ENCODE measurements at places on chromosomes 4 and X.

DNA sequence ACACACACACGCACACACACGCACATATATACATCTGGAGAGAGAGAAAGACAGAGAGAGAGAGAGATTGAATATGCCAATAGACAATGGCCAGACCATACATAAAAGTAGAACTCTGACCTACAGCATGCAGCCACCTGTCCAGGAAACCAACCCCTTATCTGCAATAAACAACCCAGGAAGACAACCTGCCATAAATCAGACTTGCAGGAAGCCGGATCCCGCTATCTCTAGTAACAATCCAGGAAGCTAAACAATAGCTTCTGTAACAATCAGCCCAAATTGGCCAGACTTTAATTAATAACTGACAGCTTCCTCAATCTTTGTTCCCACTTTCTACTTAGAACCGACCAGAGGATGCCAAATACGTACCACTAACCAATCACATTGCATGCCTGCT, 173.2 kb downstream of the LDB2 start:
- DNase-seq = no peak

DNA sequence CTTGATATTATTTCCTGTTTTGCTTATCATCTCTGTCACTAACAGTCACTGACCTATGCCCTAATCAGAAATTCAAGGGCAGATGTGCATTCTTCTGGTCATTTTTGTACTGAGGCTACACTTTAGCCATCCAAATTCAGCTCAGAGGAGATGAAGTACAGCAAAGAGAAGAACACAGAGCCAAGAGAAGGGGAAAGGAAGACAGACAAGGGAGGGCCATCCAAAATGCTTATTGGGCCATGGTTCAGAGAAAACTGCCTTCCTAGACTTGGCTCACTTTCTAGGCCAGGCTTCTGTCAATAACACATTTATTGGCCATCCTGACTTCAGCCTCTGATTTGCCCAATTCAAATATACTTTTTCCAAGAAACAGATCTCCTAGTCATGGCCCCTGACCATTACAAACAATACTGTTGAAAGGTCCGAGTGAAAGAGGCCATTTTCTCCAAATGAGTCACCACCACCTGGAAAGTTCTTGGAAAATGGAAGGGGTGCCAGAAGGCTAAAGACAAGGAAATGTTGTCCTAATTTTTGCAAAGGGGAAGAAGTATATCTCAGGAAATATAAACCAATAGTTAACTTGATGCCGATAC, 56.4 kb downstream of the DCX start:
- no peak for DNase-seq

- DNase-seq = no peak
Measured at GRCh38 chr4:1317177-1318045, 27.7 kb downstream of the MAEA start.

DNA sequence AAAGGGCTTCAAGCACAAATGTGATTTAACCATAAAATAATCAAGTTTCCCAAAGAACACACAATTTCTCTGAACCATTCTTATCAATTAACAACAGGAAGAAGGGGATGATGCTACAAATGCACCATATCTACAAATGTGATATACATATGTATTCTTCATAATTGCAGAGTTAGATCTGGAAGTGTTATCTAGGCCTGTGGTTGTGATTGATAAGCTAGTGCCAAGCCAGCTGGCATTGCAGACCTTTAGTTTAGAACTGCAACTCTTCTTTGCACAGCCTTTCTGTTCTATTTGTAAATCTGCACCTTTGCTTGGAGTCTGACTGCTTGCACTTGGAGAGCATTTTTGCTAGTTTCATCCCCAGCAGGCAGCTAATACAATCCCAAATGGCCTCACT, 145.5 kb upstream of the NPY2R start:
- DNase-seq = no peak

DNA sequence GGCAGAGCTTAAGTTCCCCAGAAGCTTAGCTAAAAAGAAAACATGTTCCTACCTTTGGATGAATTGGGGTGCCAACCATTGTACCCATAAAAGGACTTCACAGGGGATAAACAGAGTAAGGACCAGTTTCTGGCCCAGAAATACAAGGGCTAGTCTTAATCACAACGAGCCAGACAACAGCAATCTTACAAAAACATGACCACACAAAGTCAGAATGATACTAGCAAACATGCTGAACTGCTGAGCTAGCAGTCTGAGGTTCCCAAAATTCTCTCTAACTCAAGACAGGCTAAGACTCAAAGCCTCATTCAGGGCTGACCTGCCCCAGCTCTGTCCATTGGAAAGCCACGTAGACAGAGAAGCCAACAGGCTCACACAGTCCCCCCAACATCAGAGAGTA, 40.3 kb downstream of the ATP11C start:
- DNase-seq = no peak
